ENCODE measurements at places on chromosomes 5 and 9. TPM values are rescaled to one million over a fixed set of nuclear protein-coding genes. Genes with fewer than 3 reads are reported as not detected.

Gene DDX4
- not detected for total RNA-seq

Gene ACSL6
- total RNA-seq, result 0.98 TPM

Gene CDH9
- not detected for total RNA-seq

Gene DBH
- not detected for total RNA-seq

Gene IL17B
- total RNA-seq, result not detected

Gene PCDH1
- 66.6 TPM for total RNA-seq

Gene SLCO6A1
- total RNA-seq, result not detected

Gene PCDHGA11
- 2.6 TPM for total RNA-seq

Gene COL27A1
- total RNA-seq, result 13.7 TPM

Gene ANKRD18B
- total RNA-seq, result 1.2 TPM

DNA sequence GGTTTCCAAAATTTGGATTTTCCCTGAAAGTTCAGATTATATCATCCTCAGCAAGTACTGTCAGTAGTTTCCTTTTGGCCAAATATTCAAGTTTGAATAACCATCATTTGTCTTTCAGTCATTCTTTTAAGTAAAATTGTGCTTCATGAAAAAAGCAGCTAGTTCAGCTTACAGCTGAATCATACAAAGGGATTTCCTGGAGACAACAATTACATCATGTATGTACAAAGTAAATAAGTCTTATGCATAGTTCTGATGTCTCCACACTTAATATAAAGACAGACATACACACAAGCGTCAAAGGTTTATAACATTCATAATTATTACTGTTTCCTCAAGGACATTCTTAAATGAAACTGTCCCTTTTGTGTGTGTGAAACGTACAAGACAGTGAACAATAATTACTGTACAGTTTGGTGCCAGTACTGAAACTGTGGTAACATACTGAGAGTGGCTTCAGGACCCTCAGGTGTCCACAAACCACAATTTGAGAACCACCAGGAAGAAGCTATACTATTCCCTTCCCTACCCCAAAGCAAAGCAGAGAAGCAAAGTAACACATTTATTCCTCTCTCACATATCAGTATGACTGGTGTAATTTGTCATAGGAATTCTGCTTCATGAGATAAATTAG, 746.6 kb downstream of the TAF11L14 start:
- H3K4me3 ChIP-seq, result no peak overlapping the region
- no peaks in the 10 kb centered on the region for H3K4me1 ChIP-seq
- H3K27ac ChIP-seq, result no peak overlapping the region
- DNase-seq, result no peak
- no peaks in the 10 kb centered on the region for H3K36me3 ChIP-seq

- no peaks in the 10 kb centered on the region for H3K27me3 ChIP-seq
- no peaks in the 10 kb centered on the region for H3K36me3 ChIP-seq
- no peak overlapping the region for H3K27ac ChIP-seq
- no peak overlapping the region for H3K4me3 ChIP-seq
These were observed 655.3 kb downstream of the LRRC70 start for GRCh38 chr5:63233911-63234310.

GRCh38 chr5:112636751-112637150, 100.9 kb upstream of the APC start:
- H3K27me3 ChIP-seq, result no peaks in the 10 kb centered on the region
- H3K36me3 ChIP-seq, result no peaks in the 10 kb centered on the region
- H3K4me3 ChIP-seq, result no peak overlapping the region
- no peak for DNase-seq
- H3K27ac ChIP-seq, result no peak overlapping the region
- H3K4me1 ChIP-seq, result no peaks in the 10 kb centered on the region

GRCh38 chr5:54520940-54521339, 3.4 kb downstream of the SNX18 start:
- H3K4me3 ChIP-seq, result peak overlapping the region; percentile 96
- H3K36me3 ChIP-seq, result no peaks in the 10 kb centered on the region
- H3K27me3 ChIP-seq, result no peaks in the 10 kb centered on the region
- H3K4me1 ChIP-seq, result peaks cover 53% of the 10 kb centered on the region
- no peak for DNase-seq
- H3K27ac ChIP-seq, result peak overlapping the region; percentile 65

DNA sequence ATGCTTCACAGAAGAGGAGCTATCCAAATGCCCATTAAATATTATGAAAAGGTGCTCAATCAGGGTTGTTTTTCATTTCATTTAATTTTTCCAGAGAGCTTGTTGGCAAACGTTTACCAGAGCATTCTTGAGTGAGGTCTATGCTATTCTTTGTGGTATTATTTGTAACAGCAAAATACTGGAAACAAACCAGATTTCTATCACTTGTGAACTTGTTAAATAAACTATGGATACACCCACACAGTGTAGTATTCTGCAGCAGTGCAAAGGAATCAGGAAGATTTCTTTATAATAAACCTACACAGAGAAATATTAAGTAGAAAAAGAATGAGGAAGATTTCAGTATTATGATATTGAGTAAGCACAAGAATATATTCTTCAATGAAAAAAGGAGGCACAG, 15.0 kb upstream of the SLC1A1 start:
- H3K27ac ChIP-seq, result no peak overlapping the region
- no peak for DNase-seq
- H3K4me1 ChIP-seq, result no peaks in the 10 kb centered on the region
- H3K36me3 ChIP-seq, result no peaks in the 10 kb centered on the region

GRCh38 chr9:4174546-4175175, 125.2 kb downstream of the GLIS3 start:
- H3K36me3 ChIP-seq, result no peaks in the 10 kb centered on the region
- peak overlapping the region; percentile 33 for H3K27ac ChIP-seq
- H3K27me3 ChIP-seq, result no peaks in the 10 kb centered on the region

- no peaks in the 10 kb centered on the region for H3K27me3 ChIP-seq
- no peak for DNase-seq
- H3K36me3 ChIP-seq, result no peaks in the 10 kb centered on the region
- no peak overlapping the region for H3K27ac ChIP-seq
- H3K4me3 ChIP-seq, result no peak overlapping the region
These were observed 9.3 kb upstream of the PTPN3 start for GRCh38 chr9:109507421-109507838.

DNA sequence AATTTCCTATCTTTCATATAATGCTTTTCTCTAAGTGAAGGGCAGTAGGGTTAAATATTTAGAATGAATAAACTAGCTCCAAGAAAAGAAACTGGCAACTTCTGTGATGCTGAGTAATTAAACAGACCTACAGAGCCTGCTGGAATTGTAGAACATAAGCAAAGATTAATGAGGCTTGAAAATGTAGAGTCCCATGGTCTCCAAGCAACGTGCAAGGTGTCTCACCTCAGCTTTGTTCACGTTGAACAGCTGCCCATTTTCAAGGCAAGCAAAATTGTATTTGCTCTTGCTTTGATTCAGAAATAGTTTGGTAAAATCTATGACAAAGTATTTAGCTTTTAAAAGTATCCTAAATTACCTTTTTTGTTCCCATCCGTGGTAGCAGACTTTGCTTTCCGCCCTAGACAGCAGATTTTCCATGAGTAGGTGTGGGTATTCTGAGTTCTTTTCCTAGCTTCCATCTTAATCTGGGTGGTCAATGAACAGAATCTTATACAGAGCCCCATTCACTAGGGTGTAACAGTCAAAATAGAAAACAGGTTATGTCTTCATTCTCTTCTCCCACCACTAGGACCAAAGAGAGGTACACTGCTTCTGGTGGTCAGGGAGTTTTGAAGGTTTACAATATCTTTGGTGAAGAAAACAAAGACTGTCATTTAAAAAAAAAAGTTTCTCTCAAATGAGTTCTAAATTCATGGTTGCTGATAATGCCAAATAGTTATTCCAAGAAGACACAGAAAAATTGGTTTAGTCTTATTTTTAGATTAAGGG, 52.1 kb upstream of the TYRP1 start:
- no peaks in the 10 kb centered on the region for H3K27me3 ChIP-seq
- H3K36me3 ChIP-seq, result no peaks in the 10 kb centered on the region
- no peak overlapping the region for H3K4me3 ChIP-seq
- H3K4me1 ChIP-seq, result no peaks in the 10 kb centered on the region
- no peak for DNase-seq

GRCh38 chr5:23013395-23013998, 160.4 kb upstream of the CDH12 start:
- H3K4me1 ChIP-seq, result no peaks in the 10 kb centered on the region
- no peaks in the 10 kb centered on the region for H3K36me3 ChIP-seq
- peak overlapping the region; percentile 39 for H3K4me3 ChIP-seq
- no peak overlapping the region for H3K27ac ChIP-seq
- DNase-seq, result no peak
- no peaks in the 10 kb centered on the region for H3K27me3 ChIP-seq

DNA sequence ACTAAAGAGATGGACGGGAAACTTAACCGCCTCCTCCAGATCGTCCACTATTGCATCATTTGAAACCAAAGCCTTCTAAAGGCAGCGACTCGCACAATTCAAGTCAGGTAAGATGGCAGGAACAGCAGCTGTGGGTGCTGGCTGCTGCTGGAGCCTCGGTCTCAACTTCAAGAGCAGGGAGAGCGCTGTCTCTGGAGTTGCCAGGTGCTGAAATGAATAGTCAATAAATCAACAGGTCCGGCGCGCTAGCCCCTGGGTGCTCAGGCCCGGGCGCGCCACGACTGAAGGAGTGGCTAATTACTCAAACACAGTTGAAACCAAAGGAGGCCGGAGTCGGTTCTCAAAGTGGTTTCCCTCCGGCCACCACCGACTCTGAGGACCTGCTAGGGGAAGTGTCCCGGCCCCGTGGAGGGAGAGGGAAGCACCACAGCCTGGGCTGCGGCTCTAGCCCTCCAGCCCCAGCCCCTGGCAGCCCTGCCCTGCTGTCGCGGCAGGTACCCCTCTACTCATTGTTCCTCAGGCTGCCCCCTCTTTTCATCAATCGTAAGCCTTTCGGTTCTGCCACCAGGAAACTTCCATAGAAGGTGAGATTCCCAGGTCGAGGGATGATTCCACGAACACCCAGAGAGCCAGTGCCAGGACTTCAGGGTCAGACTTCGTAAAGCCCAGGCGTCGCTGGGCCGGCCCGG, 804 bp downstream of the TTC39B start:
- peaks cover 8% of the 10 kb centered on the region for H3K4me1 ChIP-seq
- no peaks in the 10 kb centered on the region for H3K27me3 ChIP-seq
- DNase-seq, result peak; percentile 88
- no peaks in the 10 kb centered on the region for H3K36me3 ChIP-seq
- H3K4me3 ChIP-seq, result peak overlapping the region; percentile 89
- H3K27ac ChIP-seq, result peak overlapping the region; percentile 82

DNA sequence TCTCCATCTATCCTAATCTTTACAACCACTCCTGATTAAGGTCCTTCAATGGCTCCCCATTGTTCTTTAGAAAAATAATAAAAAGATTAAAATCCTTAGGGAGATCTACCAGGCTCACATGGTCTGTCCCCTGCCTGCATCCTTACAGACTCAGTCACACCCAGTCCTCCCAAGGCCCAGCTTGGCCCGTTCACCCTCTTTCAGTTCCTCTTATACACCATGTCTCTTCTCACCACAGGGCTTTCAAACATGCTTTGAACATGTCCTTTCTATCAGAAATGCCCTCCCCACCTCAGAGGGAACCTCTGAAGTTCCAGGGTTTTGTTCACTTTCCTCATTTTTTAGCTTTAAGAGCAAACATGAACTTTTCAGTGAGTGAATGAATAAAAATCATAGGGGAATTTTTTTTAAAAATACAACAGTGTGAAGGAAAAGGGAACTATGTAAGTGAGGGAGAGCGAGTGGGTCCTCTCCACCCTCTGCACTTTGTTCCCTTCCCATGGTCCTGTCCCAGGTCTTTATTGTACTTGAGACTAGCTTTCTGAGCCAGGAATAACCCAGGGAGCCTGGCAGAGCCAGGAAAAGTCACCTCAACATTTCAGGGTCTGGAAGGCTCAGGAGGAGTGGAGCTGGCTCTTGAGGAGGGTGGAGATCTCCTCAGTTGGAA, 55.3 kb downstream of the TRPC7 start:
- H3K27ac ChIP-seq, result no peak overlapping the region
- no peaks in the 10 kb centered on the region for H3K4me1 ChIP-seq
- no peak for DNase-seq
- H3K4me3 ChIP-seq, result no peak overlapping the region
- H3K36me3 ChIP-seq, result no peaks in the 10 kb centered on the region

GRCh38 chr9:129962889-129963703, 79.9 kb downstream of the FNBP1 start:
- H3K4me1 ChIP-seq, result peaks cover 21% of the 10 kb centered on the region
- peak overlapping the region; percentile 91 for H3K27ac ChIP-seq
- peak overlapping the region; percentile 53 for H3K4me3 ChIP-seq
- peak; percentile 57 for DNase-seq
- H3K36me3 ChIP-seq, result peaks cover 6% of the 10 kb centered on the region

GRCh38 chr9:4559261-4560182, 69.3 kb downstream of the SLC1A1 start:
- H3K27me3 ChIP-seq, result no peaks in the 10 kb centered on the region
- no peaks in the 10 kb centered on the region for H3K36me3 ChIP-seq
- no peak overlapping the region for H3K27ac ChIP-seq
- DNase-seq, result no peak
- H3K4me3 ChIP-seq, result no peak overlapping the region
- peaks cover 5% of the 10 kb centered on the region for H3K4me1 ChIP-seq

DNA sequence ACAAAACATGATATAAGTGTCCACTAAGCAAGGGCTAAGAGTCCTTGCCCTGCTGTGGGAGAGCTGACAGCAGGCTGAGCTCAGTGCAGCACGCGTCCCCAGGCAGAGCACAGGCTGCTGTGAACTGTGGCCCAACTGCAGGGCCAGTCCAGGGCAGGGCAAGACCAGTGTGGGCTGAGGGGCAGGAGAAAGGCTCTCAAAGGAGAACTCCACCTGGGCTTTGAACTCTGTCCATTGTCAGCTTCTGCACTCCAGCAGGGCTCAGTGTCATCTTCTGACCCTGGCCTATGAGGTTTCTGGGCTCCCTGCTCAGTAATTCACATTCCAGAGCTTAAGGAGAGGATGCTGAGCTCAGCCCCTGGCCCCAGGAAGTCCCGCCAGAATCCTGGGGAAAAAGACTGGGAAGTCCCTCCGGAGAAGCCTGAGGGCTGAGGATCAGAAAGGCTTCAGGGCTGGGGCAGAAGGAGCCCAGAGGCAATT, 37.4 kb downstream of the LHFPL2 start:
- DNase-seq, result no peak
- H3K27me3 ChIP-seq, result no peaks in the 10 kb centered on the region
- no peaks in the 10 kb centered on the region for H3K36me3 ChIP-seq

- no peak overlapping the region for H3K4me3 ChIP-seq
- DNase-seq, result no peak
- H3K36me3 ChIP-seq, result no peaks in the 10 kb centered on the region
- no peaks in the 10 kb centered on the region for H3K27me3 ChIP-seq
These were observed 11.5 kb upstream of the F2RL1 start for GRCh38 chr5:76807296-76807695.

DNA sequence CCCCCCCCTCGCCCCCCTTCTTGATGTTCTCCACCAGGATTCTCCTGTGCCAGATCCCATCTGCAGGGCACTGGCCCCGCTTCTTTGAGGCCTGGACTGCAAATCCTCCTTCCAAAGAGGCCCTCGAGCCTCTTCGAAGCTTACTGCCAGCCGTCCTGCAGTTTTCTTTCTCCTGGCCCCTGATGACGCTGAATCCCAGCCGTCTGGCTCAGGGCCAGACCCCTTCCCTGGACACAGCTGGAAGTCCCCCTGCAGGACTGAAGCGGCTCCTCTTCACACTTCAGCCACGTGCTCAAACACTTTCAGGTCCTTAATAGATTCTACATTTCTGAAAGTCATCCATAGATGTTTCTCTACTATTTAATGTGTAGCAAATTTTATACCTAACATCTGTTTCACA, 121.5 kb downstream of the EHMT1 start:
- no peak overlapping the region for H3K27ac ChIP-seq
- peaks cover 21% of the 10 kb centered on the region for H3K36me3 ChIP-seq
- no peak for DNase-seq
- no peaks in the 10 kb centered on the region for H3K27me3 ChIP-seq
- H3K4me3 ChIP-seq, result no peak overlapping the region

- H3K27me3 ChIP-seq, result no peaks in the 10 kb centered on the region
- no peaks in the 10 kb centered on the region for H3K4me1 ChIP-seq
- H3K36me3 ChIP-seq, result no peaks in the 10 kb centered on the region
- H3K27ac ChIP-seq, result no peak overlapping the region
- no peak overlapping the region for H3K4me3 ChIP-seq
- DNase-seq, result no peak
These were observed 15.2 kb downstream of the OR1B1 start for GRCh38 chr9:122642226-122642625.
